ENCODE measurements at places on chromosomes 2 and 18.

DNA sequence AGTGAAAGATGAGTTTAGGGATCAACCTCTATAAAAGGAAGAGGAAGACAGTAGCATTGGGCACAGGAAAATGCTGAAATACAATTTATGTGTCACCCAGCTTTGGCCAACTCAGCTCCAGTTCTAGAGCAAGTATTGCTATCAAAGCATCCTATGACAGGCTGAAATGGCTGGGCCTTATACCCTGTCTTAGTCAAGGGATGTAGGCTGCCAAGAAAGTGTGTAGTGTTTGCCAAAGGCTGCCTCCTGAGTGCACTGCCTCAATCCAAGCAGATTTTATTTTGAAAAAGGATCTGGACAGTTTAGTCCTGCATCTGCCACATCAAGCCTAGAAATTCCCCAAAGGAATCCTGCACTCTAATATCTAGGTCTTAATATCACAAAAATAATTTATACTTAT lies 359.9 kb upstream of the ZC3H15 start:
- DNase-seq, result no peak

GRCh38 chr2:143128681-143129580 lies at the start of gene ARHGAP15:
ARHGAP15 (plus strand) TSS chr2:143129419.
- no peak for DNase-seq

- DNase-seq, result no peak
Measured at GRCh38 chr2:157185476-157186227, 71.9 kb upstream of the GALNT5 start.

DNA sequence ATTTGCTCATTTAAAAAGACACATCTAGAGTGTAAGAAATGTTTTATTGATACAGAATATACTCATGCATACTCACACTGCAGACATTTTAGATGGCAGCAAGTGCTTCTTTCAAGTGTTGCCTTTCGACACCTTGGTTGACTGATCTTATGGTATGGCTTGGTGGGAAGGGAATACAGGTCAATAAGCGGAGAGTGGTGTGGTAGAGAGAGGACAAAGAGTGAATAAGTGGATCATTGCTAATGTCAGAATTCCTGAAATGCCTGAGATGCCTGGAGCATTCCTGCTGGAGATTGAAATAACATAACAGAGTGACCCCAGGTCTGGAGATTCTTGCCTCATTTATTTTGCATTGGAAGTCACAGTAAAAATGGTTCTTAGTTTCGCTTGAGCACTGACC lies 76.7 kb downstream of the RND3 start:
- no peak for DNase-seq

- DNase-seq, result no peak
Measured at GRCh38 chr2:152549423-152549822, 167.8 kb downstream of the PRPF40A start.

- no peak for DNase-seq
Measured at GRCh38 chr2:18925296-18925695, 335.9 kb upstream of the NT5C1B start.

Measured in K562 (cell line).